ENCODE measurements at places on chromosomes 4 and X.

GRCh38 chr4:143025081-143025704 is 159.5 kb upstream of the USP38 start:
- DNase-seq, result peak; percentile 4

DNA sequence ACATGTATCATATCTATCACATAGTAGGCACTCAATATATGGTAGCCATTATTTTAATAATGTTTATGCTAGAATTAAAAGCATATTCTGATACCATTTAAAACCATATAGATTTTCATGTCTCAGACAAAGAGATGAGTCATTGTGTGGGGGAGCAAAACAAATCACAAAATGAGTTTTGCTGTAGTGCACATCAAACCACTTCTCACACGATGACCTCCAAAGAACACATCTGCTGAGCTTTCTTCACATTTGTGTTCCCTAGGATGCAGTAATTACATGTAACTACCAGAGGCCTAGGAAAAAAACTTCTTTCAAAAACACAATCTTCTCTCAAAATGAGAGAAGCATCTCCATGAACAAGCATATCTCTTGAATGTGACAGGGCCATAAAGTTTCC is 56.1 kb upstream of the BRS3 start:
- DNase-seq, result no peak

- no peak for DNase-seq
Measured at GRCh38 chrX:50635162-50635561, 164.5 kb upstream of the DGKK start.

DNA sequence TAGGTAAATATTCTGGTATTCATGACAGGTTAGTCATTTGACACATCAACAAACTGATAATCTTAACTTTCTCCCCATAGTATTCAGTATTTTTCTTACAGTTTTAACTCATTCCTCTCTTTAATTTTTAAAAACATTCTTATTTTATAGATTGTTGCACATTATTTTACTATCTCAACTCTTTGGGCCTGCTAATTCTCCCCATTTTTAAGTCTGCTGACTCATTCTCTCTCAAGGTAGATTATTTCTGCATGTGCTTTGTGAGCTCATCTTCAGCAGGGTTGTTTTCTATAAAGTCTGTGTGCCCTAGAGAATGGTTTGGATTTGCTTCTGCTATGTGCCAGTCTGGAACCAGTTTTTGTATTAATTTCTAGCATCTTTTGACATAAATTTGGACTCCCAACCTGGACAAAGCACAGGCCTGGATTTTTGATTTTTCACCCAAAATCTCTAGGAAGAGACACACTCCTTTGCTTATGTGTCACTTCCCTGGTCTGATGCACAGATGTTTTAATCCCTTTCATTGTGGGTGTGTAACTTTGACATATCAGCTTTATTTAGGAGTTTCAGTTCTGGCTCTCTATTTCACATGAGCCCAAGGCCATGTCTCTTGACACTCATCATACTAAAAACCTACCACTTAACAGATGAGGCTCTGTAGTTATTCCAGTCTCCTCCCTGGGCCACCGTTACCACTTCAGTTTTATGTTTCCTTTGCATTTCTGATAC is 194.3 kb upstream of the PGRMC2 start:
- no peak for DNase-seq

- DNase-seq, result no peak
Measured at GRCh38 chrX:129721870-129722269, 16.9 kb upstream of the XPNPEP2 start.

GRCh38 chr4:153447175-153447905 is 18.8 kb upstream of the TMEM131L start:
- DNase-seq, result no peak

- no peak for DNase-seq
Measured at GRCh38 chrX:93660575-93660974, 12.8 kb downstream of the NAP1L3 start.

DNA sequence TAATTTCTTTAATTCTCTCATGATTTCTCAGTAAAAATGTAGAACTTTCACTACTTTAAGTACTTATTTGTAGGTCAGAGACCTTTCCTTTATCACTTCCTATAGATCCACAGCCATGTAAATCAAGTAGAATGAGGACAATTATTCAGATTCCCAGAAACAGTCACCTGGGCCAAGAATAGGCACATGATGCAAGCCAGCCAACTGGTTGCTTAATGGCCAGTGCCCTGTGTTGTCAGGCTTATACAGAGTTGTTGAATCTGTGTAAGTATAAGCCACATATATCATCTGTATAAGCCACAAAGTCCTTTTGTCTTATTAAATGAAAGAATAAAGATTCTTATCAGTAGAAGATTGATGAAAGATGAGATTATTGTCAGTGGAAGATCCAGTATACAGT is 5.2 kb downstream of the BANK1 start:
- DNase-seq, result no peak

All from brain (organoid and tissue), 16 donors.